ENCODE measurements at places on chromosomes 16 and 17.

- no peak for DNase-seq
These were observed 78.4 kb upstream of the CDC42EP4 start for GRCh38 chr17:73390221-73390620.

DNA sequence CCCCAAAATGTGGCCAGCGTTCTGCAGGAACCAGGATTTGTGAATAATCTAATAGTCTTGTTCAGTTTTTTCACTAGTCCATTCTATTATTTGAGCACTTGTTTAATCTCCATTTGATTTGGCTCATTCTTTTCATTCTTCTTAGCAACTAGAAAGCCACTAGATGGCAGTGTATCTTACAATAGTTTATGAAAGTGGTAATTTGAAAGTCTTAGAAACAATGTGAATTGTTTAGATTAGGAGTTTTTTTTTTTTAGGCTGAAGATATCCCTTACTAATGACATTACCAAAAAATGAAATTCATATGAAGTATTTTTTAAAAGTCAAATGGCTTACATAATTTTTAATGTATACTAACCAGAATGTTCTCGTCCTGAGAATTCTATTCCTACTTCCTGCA is 6.7 kb downstream of the ERI2 start:
- no peak for DNase-seq

- no peak for DNase-seq
These were observed 42.7 kb upstream of the CORO6 start for GRCh38 chr17:29665481-29665810.

DNA sequence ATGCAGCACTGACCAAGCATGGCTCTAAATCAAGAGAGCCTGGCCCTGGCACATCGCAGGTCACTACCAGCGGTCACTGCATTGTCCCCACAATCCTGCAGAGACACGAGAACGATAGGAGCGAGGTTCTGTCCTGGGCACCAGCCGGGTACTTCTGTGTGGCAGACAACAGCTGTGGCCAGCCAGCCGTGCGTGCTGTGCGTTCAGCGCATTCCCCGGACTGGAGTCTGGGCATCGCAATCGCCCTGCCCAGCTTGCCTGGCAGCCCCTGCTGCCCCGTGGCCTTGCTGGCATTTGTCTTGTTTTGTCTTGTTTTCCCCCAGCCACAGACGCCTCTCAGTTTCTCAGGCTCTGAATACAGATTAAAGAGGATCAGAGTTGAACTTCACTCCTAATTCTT is 33.9 kb downstream of the COTL1 start:
- DNase-seq: no peak

GRCh38 chr17:1591474-1592090 is 29.0 kb upstream of the PITPNA start:
- no peak for DNase-seq

GRCh38 chr16:14241631-14242030 is 170.5 kb downstream of the MRTFB start:
- DNase-seq: no peak

DNA sequence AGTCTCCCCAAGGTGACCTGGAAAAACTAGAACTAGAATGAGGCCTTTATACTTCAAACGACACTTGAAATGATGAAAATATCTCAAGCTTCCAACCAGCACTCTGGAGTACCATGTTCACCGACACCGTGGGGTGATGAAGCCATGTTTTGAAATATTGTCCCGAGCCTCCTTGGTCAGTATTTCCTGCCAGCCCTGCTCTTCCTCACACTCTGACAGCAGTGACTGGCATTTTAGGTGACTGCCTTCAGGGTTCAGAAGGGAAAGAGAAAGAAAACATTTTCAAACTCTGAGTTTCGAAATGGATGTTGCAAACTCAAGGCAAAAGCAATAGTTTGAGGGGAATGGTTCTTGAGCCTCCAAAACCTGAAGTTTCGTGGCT is 39.3 kb upstream of the IRX6 start:
- no peak for DNase-seq

DNA sequence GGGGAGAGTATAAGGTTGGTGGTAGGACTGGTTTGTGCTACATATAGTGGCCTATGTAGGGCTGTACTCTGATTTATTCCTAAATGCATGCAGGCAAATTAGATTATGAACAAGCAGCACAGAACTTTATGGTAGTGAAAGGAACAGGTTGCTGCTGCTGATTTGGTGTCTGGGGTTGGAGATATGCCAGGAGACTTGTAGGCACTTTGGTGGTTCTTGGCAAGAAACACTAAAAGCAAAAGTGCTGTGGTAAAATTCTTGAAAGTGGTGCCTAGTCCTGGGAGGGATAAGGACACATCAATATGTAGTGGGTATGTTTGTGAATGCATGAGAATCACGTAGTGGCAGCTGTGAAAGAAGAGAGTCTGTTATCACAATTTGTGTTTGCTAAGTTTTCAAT is 2126.0 kb downstream of the TP53TG3F start:
- DNase-seq: no peak

DNA sequence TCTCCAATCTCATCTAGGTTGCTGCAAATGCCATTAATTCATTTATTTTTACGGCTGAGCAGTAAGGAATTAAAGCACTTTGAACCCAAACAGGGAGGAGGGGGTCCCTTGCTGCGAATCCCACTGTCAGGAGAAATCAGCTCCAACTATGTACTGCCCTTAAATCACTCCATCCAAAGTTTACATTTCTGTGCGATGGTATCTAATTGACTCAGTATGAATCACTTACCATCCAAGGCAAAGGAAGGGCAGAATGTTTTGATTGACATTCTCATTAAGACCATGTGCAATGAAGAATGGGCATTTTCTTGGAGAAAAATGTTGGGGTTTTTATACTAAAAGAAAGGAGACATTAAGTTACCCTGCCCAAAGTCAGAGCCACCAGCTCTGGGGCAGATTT is 47.7 kb upstream of the XYLT1 start:
- DNase-seq: no peak

- no peak for DNase-seq
These were observed 13.5 kb downstream of the TRIM37 start for GRCh38 chr17:59093145-59093701.

DNA sequence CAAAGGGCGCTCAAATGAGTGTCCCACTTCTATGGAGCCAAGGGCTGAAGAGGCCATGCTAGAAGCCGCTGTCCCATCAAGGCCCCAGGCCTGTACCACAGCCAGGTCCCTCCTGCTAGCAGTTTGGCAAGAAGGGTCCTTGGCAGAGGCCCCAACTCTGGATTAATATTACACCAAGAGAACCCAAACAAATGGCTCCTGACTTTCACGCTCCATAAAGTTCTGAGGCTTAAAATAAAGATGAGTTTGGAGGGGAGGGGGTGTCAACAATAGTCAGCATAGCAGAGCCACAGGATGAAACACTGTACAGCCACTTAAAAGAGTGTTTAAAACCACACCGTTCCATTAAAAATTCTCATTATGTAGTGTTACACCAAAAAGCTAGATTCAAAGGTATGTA is 30.5 kb downstream of the CUEDC1 start:
- DNase-seq: no peak

DNA sequence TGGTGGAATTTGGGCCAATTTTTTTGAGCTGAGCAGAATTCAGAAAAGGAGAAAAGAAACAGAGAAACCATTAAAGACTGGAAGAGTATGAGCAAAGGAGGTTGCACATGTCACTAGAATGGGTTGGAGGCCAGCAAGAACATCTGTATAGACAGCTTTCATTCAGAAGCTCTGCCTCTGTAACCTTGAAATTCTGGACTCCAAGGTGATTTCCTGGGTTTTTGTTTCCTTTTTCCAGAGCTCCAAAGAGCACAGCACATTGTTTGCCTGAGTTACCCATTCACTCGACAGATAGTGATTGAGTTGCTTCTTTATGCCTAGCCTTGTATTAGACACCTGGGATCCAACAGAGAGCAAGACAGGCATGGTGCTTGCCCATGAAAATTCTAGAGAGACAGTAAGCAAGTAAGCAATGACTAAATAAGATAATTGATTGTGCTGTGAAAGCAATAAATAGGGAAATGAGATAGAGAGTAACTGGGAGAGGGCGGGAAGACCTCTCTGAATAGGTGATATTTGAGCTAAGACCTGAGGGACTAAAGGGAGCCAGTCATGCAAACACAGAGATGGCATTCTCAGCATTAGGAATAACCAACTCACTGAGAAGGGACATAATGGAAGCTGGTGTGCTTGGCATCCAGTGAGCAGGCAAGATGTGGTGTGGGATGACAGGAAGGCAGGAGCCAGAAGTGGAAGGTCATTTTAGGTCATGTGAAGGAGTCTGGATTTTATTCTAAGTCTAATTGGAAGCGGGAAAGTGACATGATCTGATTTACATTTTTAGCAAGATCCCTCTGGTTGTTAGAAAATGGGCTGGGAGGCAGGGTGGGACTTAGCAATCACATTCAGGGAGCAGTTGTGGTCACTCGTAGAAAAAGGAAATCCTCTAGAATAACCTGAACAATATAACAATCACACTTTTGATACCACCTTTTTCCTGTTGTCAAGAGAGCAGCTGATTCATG is 197.5 kb downstream of the HS3ST3A1 start:
- no peak for DNase-seq

GRCh38 chr16:50711862-50712559 is 18.6 kb downstream of the NOD2 start:
- DNase-seq: no peak

DNA sequence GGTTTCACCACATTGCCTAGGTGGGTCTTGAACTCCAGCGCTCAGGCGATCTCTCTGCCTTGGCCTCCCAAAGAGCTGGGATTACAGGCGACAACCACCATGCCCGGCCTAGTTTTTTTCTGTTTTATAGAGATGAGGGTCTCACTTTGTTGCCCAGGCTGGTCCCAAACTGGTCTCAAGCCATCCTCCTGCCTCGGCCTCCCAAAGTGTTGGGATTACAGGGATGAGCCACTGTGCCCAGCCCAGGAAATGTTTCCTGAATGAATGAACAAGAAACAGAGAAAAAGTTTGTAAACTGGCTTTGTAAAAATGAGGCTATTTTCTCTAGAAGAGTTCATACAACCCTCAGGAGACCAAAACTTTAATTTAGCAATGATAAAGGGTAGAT is 68.0 kb downstream of the WWP2 start:
- no peak for DNase-seq

GRCh38 chr16:68722119-68723024 is 14.7 kb upstream of the CDH1 start:
- DNase-seq: no peak

DNA sequence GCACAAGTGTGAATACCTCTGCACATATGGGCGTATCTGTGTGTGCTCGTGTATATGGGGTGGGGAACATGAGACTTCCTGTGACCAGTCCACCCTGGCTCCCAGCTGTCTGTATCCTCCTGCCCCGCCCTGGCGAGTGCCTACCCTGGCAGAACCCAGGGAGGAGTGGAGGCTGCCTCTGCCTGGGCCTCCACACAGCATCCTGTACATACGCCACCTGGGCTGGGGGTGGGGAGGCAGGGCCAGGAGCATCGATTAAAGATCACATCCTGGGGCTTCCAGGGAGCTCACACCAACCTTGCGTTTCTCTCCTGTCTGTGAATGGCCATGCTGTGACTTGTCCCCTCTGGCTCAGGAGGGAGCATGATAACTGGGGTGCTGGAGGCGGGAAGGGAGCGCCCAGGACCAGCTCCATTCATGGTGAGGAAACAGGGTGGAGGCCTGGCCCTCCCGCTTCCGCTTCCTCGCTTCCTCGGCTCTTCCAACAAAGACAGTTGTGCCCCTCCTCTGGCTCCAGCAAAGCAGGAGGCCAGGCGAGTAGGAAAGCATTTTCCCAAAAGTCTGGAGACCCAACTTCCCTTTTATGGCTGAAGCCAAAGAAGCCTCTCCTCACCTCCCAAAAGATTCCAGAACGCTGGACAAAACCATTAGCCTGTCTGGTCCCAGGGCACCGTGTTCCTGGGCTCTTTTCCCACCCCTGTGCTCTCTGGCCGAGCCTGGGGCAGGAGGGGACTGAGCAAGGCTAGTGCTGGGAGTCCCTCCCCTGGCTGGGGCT is 22.9 kb downstream of the ADAM11 start:
- no peak for DNase-seq

GRCh38 chr16:66972983-66973382 is 11.9 kb downstream of the CES3 start:
- no peak for DNase-seq

DNA sequence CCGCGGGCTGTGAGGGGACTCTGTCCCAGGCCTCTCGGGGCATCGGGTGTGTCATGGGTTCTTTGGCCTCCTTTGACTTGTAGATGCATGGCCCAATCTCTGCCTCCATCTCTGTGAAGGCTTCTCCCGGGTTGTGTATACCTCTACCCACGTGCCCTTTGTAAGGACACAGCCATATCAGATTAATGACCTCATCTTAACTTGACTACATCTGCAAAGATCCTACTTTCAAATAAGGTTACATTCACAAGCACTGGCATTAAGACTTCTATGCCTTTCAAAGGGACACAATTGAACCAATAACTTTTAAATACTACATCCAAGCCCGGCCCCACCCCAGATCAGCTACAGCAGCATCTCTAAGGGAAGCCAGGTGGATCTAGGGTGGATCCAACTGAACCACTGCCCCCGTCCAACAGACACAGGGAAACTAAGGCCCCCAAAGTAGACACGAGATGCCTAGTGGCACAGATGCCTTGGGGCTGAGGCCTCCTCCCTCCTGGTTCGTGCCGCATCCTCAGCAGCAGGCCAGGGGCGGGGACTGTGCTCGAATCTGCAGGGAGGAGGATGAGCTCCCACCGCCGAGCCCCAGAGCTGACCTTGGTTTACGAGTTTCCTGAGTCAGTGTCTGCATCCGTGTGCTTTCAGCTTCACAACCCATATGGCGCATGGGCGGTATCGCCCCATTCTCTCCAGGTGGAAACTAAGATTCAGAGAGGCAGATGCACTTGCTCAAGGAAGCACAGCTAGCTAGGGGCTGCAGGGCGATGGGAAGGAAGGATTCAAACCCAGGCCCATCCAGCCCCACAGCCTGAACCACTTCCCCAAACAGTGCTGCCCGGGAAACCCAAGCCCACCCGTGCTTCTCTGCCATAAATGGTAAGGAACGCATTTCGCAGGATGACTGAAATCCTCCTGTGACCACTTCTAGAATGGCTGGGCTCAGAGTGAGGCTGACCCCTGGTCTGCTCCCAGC is 353.3 kb downstream of the C16orf95 start:
- no peak for DNase-seq

GRCh38 chr16:80346111-80346632 is 194.6 kb upstream of the DYNLRB2 start:
- DNase-seq: no peak

GRCh38 chr16:56688762-56689161 is 6.5 kb downstream of the MT1X start:
- DNase-seq: no peak

DNA sequence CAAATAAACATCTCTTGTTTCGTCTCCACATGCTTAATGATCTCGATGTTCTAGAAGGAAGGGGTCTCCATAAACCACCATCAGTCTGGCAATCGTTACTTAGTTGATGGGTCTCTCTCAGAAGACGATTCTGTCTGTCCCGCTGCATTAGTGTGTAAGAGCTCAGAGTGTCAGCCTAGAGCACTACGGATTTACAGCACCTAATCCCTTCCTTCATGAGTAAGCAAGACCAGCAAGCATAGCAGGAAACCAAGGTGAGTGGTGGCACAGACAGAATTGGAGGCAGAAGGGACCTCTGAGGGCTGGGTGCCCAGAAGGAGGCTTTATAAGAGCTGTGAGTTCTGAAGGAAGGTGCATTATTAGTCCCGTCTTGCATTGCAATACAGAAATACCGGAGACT is 440.1 kb downstream of the RBFOX1 start:
- DNase-seq: no peak

- DNase-seq: no peak
These were observed 191.9 kb upstream of the ANKFN1 start for GRCh38 chr17:55961386-55961785.
